Activated T-cell treated with anti-CD3 and anti-CD28 coated beads for 4 hours (primary cell): ENCODE measurements at places on chromosomes 16 and 17.
A peak's percentile ranks its signal among the peaks of the same experiment; 100 is the strongest.

DNA sequence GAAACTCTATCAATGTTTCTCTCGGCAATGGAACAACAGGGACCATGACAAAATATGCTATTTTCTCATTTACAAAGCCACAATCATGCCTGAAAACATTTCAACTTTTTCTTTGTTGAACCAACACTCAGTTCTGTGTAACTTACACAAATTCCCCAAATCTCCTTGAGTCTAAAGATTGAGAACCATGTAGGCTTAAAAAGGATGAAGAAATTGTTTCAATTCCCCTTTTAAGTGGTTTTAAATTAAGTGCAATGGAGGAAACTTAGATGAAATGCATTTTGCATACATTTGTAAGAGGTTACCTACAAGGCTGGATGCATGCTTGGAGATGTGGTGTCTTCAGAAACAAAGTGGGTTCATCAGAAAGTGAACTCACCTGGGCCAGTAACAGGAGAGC lies 566.4 kb upstream of the CDH11 start:
- no peak for DNase-seq

- no peak for DNase-seq
These were observed 130.6 kb downstream of the NLK start for GRCh38 chr17:28173031-28173561.

DNA sequence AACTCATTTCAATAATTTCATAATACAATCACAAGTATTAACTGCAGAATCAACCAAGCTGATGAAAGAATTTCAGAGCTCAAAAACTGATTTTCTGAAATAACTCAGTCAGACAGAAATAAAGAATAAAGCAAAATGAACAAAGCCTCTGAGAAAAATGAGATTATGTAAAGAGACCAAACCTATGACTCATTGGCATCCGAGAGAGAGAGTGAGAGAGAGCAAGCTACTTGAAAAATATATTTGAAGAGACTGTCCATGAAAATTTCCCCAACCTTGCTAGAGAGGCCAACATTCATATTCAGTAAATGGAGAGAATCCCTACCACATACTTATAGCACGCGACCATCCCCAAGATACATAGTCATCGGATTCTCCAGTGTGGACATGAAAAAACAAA lies 1376.4 kb downstream of the CDH11 start:
- DNase-seq, result no peak

GRCh38 chr17:65531256-65532100 lies 30.0 kb downstream of the AXIN2 start:
- DNase-seq, result no peak

DNA sequence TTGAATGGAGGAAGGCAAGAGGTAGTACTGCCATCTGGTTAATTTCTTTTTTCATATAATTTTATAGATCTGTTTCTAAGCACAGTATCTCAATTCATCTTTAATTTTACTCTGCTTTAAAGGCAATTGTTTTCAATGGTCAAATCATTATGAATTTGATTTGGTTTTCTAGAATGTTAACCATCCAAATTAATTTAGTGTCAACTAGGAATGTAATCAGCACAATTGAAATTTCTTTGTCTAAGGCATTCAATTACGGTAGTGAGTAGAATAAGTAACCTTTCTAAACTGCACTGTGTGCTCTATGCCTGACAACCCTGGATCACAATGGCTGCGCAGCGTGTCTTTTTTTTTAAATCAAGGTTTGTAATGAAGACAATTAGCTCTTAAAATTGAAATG lies 44.3 kb downstream of the CACNG1 start:
- no peak for DNase-seq

DNA sequence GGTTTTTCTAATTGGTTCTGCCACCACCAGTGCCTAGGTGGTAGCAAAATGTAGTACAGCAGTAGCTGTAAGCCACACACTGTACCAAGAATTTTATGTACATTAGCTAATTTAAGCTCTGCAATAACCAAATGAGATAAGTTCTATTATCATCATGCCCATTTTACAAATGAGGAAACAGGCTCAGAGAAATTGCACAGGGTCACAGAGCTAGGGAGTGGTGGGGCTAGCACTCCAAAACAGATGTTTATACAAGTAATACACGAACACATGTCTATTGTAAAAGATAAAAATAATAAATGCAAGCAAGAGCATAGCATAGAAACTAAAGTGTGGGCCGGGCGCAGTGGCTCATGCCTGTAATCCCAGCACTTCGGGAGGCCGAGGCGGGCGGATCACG lies 13.6 kb downstream of the RSAD1 start:
- DNase-seq, result no peak

DNA sequence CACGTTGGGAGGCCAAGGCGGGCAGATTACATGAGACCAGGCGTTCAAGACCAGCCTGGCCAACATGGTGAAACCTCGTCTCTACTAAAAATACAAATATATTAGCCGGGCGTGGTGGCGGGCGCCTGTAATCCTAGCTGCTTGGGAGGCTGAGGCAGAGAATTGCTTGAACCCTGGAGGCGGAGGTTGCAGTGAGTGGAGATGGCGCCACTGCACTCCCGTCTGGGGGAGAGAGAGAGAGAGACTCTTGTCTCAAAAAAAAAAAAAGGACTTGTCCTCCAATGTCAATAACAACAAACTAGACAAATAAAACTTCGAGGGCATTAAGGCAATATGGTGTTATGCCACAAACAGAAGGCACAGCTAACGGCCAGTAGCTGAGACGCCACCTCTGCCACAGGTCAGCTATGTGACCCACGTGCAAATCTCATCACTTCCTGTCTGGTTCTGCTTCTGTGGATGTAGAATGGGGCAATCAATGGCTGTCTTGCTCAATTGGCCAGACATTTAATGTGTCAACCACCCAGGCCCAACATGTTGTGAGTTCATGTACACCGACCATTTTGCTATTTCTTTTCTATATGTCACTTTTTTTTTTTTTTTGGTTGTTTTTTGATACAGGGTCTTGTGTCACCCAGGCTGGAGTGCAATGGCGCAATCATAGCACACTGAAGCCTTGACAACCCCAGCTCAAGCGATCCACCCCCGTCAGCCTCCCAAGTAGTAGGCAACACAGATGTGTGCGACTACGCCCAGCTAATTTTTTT lies 834 bp upstream of the TXNDC11 start:
- DNase-seq, result no peak

DNA sequence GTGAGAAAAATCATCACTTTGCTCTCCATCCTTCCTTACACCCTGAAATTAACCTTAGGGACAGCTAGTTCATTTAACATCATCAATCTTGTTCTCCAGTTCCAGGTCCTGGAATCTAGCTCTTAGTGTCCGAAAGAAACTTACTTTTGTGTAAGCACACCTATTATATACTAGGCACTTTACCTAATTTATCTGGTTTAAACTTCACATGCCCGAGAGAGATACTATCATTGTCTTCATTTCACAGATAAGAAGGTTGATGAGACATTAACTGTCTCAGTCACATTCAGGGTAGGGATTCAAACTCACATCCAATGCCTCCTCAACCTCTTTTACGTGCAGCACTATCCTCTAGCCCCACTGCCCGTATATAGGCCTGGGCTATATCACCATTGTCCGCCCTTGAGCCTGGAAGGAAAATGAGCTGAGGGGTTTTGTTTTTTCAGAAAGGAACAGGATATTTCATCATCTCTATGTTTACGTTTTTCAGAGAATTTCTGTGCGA lies 501 bp upstream of the AP2B1 start:
- peak; percentile 9 for DNase-seq

DNA sequence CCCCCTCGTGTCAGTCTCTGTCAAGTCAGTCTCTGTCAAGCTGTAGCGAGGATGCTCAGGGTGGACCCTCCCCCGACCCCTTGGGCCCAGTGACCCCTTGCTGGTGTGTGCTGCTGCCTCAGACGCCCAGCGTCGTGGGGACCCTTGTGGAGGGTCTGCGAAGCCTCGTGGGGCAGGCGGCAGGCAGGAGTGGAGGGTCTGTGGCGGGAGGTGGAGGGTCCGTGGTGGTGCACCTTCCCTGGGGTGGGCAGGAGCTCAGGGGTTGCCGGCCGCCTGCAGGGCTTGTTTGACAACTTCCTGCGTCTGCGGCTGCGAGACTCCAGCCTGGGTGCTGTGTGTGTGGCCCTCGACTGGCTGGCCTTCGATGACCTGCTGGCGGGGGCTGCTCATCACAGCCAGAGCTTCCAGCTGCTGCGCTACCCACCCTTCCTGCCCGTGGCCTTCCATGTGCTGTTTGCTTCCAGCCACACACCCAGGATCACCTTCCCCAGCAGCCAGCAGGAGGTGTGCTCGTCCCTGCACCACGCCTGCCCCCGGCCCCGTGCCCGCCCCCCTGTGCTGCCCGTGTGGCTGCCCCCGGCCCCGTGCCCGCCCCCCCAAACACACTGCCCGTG lies 5.6 kb downstream of the GNG13 start:
- no peak for DNase-seq

- no peak for DNase-seq
These were observed 3.1 kb upstream of the WSCD1 start for GRCh38 chr17:6067060-6067459.

DNA sequence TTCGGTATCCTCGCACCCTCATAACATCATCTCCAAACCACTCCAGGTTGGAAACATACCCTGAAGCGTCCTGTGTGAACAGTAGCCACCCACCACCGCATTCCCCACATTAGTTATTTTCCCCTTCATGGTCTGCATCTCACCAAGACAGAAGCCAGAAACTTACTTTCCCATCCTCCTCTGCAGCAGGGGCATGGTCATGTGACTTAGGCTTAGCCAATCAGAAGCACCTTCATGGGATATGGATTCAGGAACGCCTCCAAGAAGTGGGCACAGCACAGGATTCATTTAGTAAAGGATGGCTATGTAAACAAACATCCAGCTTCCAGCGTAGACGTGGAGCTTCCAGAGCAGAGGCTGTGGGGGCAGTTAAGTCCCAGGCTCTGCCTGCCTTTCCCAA lies 130.3 kb downstream of the AXIN2 start:
- no peak for DNase-seq

DNA sequence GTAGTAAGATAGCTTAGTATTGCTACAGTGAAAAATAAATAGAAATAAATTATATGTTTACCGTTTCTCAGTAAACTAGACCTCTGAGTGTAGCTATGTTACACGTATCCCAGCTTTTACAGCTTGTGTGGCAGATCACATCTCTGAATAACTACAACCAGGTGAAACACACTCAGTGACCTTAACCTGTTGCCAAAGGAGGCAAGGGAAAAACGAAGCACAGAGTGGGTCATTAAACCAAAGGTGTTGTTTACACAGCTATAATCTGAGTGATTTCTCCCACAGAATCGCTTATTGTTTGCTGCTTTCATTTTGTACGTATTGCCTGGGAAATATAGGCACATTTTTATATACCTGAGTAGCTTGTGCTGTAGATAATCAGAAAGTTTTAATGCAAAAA lies 688.2 kb upstream of the KIF2B start:
- DNase-seq, result no peak
